ENCODE measurements at places on chromosomes 1 and 21. TPM values are rescaled to one million over a fixed set of nuclear protein-coding genes. Genes with fewer than 3 reads are reported as not detected.

Gene AIRE
- total RNA-seq: not detected

Gene MSTO1
- total RNA-seq: 42.1 TPM

Gene TRIM58
- not detected for total RNA-seq

Gene ST6GALNAC5
- total RNA-seq: not detected

Gene NBPF1
- total RNA-seq: 19.3 TPM

Gene TMPRSS3
- not detected for total RNA-seq

Gene MNDA
- total RNA-seq: not detected

Gene MROH7
- not detected for total RNA-seq

Gene TAS1R3
- 0.12 TPM for total RNA-seq

All from A549 treated with RU486 at 1 μM for 4 hours (cell line).